Breast epithelium (tissue), 4 donors: ENCODE measurements at places on chromosomes 11 and 22. TPM values are rescaled to one million over a fixed set of nuclear protein-coding genes. Genes with fewer than 3 reads are reported as not detected.

Gene TIGD3
- total RNA-seq = not detected

DNA sequence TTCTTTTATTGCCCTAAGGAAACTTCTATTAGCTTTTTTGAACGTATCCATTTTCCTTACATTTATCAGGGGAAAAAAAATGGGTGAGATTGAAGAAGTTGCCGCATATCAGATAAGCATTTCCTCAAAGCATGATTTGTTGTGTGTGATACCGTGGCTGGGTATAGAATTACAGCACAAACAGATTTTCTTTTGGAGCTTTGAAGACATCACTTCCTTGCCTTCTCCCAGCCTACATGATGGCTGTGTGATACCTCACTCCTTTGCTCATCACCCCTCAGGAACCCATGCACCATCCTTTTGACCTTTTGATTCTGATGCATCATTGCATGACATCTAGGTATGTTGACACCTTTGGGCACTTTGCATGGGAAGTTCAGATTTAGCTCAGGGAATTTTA is 1155.3 kb downstream of the BRD1 start:
- no peak for DNase-seq

DNA sequence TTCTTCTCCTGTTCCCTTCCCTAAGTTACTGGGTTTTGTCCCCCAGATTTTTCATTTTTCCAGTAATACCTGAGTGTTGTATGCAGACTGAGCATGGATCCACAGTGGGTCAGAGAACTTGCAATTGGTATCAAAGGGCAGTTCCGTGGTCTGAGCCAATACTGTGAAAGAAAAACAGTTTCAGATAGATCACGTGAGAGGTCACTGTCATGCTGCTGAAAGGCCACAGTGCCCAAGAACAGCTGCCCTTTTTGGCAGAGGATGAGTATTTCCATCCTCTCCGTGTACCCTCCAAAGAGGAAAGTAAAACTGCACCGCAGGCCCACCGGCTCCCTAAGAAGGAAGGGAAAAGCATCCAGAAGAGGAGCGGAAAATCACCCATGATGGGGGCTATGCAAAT is 73.0 kb upstream of the TBCEL start:
- DNase-seq = no peak

- DNase-seq = no peak
These were observed 15.5 kb downstream of the RHBDD3 start for GRCh38 chr22:29251981-29252911.

- DNase-seq = no peak
These were observed 55.7 kb upstream of the DEUP1 start for GRCh38 chr11:93274851-93275250.

- DNase-seq = no peak
These were observed 309.1 kb upstream of the C11orf87 start for GRCh38 chr11:109112821-109113280.

GRCh38 chr22:49366437-49366836 is 461.2 kb downstream of the BRD1 start:
- no peak for DNase-seq

Gene CARNS1
- total RNA-seq = 0.16 TPM

DNA sequence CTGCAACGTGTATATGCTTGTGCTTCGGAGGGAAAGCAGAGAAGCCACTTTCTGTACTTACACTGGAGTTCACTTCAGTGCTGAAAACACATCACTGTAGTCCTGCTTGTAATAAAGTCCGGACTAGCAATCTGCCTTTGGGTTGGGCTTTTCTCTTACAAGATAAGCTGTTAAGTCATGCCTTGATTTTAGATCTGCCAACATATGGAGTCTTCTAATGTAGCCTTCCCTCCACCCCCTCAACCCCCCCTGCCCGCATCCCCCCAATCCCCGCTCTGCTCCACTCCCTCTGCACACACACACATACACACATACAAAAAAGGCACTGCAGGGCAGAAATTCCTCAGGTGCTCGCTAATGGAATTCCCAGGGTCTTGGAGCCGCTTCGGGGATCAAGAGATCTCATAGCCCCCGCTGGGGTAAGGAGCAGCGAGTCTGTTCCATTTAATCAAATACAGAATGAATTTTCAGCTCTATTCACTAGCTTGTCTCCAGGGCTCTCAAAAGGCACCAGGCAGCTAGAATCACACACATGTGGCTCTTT is 3.4 kb downstream of the CDON start:
- no peak for DNase-seq

Gene SCO2
- 4.3 TPM for total RNA-seq

DNA sequence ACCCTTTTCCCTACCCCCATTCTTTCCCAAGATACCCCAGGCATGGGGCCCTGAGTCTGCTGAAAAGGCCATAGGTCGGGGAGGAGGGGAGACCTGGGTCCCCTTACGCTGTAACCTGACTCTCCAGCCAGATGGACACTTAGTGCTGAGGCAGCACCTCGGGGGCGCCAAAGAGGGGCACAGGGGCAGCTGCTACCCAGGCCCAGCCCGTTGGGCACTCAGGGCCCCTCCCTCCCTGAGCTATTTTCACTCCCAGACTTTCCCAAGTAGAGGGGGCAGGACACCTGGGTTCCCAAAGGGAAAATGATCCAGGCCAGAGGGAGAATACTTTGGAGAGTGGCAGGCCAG is 933 bp downstream of the ACTN3 start:
- no peak for DNase-seq

- DNase-seq = no peak
These were observed 784.4 kb downstream of the NTM start for GRCh38 chr11:132154781-132155180.

Gene PARVA
- total RNA-seq = 60.4 TPM

GRCh38 chr11:2151500-2152257 is 9.3 kb downstream of the INS start:
- DNase-seq = peak; percentile 83

- no peak for DNase-seq
These were observed 22.3 kb downstream of the NTM start for GRCh38 chr11:131392528-131393255.

- no peak for DNase-seq
These were observed 1.4 kb upstream of the TPP1 start for GRCh38 chr11:6620636-6621035.

DNA sequence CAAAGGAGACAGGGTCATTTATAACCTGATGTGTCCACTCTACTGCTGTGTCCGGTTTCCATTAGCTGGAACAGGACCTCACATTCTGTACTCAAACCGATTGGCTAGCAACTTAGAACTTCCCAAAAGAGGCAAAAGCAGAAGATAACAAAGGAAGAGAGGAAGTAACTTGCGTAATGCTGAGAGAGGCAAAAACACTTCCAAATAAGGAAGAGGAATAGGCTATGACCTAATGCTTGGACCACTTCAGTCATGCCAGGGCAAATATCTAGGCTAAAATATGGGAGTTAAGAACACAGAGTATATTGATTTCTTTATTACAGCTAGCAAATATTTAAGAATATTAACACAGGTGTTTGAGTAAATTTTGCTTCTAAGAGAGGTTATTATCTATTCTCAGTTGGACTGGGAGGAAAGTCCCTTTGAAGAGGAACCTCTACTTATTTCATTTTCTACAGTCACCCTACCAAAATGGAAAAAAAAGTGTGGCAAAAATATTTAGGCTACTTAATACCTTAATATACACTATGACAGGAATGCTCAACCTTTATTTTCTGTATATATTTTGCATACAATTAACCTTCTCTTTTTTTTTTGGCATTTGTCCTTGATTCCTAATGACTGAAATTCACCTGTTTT is 499.8 kb upstream of the CHORDC1 start:
- DNase-seq = no peak

DNA sequence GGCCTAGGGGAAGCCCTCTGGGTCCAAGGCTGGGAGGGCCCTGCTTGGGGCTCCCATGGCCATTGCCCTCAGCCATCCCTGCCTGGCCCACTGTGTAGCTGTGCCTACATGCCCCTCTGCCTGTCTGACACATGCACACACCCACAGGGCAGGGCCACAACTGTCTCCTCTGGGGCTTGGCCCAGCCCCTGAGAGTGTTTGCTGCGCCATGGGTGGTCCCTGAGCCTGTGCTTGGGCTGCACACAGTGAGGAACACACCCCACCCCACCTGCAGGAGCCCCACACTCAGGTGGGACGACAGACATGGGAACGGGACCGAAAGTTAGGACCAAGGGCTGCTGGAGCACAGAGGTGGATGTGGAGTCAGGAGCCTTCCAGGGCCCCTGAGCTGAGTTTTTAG is 489.5 kb downstream of the TBC1D22A start:
- no peak for DNase-seq

Gene CYTH4
- total RNA-seq = 6.9 TPM

Gene MS4A3
- total RNA-seq = not detected

Gene RAB36
- 4.8 TPM for total RNA-seq

Gene RASGRP2
- total RNA-seq = 12.5 TPM

Gene RABL2B
- 32.1 TPM for total RNA-seq

Gene SAA4
- not detected for total RNA-seq

Gene PIK3IP1
- total RNA-seq = 43.3 TPM

GRCh38 chr22:41444360-41445128 is 2.1 kb downstream of the TOB2 start:
- peak; percentile 92 for DNase-seq

Gene RCOR2
- total RNA-seq = 0.29 TPM

Gene ARHGAP8
- total RNA-seq = 9.8 TPM

GRCh38 chr11:122646549-122647340 is 8.8 kb upstream of the UBASH3B start:
- DNase-seq = no peak

- DNase-seq = no peak
These were observed 32.2 kb upstream of the AQP11 start for GRCh38 chr11:77557553-77557952.

GRCh38 chr22:22380098-22381030 is 128.2 kb downstream of the ZNF280B start:
- no peak for DNase-seq

DNA sequence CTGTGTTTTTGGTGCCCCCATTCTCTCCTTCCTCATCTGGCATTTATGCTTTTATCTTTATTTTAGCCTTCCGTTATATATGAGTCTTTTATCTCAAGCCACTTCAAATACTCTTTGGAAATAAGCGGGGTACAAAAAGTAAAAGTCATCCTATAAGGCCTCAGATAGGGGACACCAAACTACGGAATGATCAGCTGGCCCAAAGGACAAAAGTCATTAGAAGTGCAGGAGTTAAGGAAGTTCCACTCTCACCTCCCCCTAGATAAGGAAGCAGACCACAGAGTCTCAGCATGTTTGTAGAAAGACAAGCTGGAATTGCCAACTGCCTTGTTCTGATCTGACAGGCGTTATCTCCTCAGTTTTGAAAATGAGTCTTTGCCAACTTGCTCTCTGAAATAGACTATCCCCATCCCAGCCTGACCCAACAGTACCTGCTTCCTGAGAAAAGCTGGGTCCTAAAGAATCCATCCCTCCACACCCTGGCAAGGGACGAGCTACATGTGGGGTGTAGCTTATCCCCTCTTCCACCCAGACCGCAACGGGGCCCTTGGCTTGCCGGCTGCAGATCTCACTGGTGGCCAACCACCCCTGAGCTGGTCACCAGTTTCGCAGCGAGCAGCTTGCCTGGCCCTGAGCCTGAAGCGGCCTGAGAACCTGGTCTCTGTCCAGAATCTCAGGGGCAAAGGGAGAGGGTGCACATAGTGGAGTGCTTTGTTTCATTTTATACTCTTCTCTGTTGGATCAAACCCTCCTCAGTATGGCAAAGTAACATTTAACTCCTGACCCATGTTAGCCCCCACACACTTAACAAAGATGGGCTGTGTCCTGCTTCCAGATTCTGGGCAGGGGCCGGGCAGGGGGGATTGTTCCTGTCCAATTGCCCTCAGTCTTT is 13.8 kb downstream of the FADS2 start:
- no peak for DNase-seq

- no peak for DNase-seq
These were observed 10.1 kb downstream of the MYO7A start for GRCh38 chr11:77138106-77138649.

DNA sequence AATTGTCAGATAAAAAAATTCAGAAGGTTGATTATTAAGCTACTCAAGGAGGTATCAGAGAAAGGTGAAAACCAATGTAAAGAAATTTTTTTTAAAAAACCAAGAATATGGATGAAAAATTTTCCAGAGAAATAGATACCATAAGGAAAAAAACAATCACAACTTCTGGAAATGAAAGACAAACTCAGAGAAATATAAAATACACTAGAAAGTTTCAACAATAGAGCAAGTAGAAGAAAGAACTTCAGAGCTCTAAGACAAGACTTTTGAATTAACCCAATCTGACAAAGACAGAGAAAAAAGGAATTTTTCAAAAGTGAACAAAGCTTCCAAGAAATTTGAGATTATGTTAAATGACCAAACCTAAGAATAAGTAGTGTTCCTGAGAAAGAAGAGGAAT is 62.9 kb upstream of the TEAD1 start:
- DNase-seq = no peak

Gene PRR5L
- total RNA-seq = 16.0 TPM

Gene RNF215
- total RNA-seq = 15.4 TPM
